ENCODE measurements at places on chromosomes 3 and 15.

DNA sequence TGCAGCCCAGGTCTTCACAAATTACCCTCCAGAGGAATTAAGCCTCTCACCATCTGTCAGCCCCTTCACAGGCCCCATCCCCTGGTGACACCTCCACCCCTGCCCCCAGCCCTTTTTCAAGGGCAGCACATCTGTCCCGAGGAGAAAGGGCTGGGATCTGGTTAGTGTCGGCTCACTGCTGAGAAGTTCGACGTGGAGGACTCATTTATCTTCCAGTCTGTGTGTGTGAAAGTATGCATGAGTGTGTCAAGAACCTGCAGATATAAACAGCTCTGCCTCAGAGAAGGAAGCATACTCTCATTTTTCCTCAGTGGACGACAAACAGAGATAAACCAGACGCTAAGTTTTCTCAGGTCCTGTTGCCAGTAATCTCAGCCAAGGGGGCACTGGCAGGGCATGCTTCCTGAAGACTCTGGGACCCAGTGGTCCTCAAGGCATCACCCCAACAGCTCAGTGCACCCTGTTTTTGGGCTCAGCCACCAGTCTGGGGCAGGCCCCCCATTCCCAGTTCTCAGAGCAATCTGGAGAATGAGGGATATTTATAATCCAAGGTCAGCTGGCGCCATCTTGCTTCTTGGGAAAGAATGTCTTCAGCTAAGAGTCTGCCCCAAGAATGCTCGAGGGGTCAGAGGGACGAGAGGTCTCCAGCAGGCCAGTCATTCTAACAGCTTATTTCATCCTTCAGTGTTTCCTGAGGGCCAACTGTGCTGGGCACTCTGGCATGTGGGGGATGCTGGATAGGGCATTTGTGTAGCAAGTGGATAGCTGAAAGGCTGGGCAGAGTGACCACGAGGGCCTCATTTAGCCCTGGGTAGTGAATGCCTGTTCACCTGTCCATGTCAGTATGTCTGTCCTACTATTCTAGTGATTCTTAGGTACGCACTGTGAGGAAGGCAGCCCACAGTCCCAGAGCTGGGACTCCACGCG is 73.6 kb downstream of the ADCY5 start:
- no peak for DNase-seq

DNA sequence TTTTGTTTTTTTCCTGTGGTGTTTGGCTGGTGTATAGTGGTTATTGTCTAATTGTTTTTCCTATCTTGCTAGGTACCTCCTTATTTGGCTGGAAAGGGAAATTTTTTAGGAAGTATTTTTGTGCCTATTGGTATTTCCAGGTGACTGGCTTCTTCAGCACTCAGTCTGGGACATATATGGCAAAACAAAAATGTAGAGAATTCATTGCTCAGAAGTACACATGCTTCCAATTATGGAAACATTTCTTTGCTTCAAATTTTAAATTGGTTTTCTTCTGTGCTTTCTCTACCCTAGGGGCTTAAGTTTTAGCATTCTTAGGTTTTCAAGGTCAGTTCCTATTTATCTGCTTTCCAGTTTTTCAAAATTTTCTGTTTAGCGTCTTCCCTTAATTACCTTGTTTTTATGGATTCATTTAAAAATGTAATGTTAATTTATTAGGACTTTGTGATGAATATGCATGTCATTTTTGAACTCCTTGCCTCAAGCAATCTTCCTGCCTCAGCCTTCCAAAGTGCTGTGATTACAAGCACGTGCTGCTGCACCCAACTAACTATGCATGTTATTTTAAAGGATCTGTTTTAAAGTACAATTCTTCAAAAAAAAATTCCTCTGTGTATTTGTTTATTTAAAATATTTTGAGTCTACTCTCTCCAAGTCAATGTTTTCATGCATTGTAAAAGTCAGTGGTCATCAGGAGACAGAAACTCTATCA is 231.9 kb upstream of the DPPA4 start:
- no peak for DNase-seq

- peak; percentile 95 for DNase-seq
These were observed 923.1 kb downstream of the TBL1XR1 start for GRCh38 chr3:176274161-176274560.

- no peak for DNase-seq
These were observed 39.4 kb downstream of the TMCO5A start for GRCh38 chr15:37973856-37974255.

DNA sequence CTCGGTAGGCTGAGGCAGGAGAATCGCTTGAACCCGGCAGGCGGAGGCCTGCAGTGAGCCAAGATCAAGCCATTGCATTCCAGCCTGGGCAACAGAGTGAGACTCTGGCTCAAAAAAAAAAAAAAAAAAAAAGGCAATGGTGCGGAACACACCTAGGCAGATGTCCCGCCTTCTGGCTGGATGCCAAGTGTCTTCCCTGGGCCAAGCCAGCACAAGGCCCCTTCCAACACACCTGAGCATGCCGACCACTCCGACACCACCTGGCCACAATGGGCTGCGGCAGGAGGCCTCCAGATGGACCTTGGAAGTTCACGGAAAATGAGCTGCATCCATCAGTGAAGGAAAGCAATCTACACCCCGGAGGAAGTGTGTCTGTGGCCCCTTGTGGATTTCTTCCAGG is 19.0 kb downstream of the NUP210 start:
- DNase-seq, result peak; percentile 20

DNA sequence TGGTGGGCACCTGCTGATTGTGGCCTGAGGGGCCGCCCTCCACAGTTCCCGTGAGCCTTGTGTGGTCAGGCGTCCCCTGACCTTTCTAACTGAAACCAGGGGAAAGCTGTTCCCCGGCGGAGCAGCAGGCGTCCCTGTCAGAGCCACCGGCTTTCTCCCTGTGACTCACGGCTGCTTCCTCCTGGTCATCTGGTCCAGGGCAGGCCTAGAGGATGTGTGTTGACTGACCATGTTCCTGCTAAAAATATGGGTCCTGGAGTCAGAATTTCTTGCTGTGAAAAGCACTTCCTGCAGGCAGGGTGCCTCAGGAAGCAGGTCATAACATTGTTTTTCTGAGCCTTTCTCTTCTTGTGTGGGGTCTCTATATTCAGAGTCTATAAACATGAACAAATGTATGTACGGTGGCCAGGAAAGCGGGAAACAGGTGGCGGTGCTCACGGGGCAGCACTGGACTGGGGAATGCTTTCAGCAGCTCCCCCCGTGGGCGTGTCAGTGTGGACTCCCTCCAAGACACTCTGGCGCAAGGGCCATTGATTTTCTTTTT is 38.4 kb upstream of the CGNL1 start:
- DNase-seq, result peak; percentile 27

DNA sequence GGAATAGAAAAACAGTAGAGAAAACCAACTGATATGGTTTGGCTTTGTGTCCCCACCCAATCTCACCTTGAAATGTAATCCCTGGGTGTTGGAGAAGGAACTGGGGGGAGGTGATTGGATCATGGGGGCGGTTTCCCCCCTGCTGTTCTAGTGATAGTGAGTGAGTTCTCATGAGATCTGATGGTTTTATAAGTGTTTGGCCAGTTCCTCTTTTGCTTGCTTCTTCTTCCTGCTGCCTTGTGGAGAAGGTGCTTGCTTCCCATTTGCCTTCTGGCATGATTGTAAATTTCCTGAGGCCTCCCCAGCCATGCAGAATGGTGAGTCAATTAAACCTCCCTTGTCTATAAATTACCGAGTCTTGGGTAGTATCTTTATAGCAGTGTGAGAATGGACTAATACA is 48.4 kb downstream of the EOMES start:
- DNase-seq, result no peak

DNA sequence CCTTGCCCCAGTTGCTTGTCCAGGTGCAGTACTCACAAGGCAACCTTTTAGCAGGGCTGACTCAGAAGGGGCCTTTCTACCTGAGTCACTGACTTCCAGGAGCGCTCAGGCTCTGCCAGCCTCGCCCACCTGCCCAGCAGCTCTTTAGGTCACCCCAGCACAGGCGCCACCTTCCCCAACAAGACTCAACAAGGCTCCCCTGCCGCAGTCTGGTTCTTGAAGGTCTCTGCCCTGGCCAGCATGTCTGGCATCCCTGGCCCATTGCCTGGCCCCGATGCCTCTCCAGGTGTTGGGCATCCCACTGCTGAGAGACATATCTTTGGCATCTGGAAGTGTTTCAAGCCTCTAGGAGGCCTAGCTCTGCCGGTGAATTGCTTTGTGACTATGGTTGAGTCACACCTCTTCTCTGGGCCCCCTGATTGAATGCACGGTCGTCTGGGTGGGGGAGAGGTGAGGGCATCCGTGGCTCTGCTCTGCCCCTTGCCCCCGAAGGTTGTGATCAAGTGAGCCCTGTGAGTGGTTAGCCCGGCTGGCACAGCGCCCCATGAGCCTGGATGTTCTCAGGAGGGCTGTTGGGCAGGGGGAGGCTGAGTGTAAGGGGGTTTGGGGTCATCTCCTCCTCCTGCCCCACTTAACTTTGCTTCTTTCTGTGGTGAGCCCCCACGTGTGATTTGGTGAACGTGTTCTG is 21.6 kb downstream of the SNX33 start:
- DNase-seq, result no peak

DNA sequence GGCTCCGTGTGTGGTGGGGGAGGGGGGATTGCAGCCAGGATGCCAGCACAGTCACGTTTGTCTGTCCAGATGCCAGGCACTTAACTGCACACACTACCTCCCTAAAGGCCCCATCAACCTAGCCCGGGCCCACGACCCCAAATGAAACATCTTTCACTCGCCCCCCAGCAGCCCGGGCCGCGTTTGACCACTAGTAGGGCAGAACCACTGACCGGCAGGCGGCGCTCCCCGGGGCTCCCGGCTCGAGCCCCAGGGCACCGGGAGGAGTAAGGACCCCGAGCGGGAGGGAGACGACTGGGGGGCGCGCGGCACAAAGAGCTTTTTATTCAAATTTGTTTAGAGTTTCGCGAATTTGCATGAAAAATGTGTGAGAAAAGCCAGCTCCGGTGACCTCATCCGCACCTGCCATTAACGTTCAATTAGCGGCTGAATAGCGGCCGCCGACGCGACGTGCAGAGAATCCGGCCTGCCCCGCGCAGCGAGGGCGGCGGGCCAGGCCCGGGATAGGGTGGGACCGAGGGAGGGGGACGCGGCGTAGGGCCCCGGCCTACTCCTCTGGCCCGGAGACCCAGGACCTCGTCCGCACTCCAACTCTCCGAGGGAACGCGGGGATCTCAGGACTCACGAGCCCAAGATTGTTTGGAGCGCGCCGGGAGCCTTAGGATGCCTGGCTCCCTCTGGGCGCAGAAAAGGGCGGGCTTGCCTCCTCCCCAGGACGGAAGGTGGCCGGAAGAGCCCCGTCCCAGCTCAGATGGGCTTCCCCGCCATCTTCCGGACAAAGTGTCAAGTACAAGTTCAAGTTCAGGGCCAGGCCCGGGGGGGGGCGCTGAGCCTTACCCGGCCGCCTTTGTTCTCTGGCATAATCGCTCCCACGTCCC is 64.9 kb upstream of the POLG start:
- no peak for DNase-seq

GRCh38 chr3:59886790-59887189 is 837.0 kb upstream of the CFAP20DC start:
- no peak for DNase-seq

GRCh38 chr15:61367953-61368352 is 138.9 kb upstream of the RORA start:
- no peak for DNase-seq

- DNase-seq, result no peak
These were observed 8.1 kb downstream of the PXYLP1 start for GRCh38 chr3:141239511-141240281.

- DNase-seq, result no peak
These were observed 37.6 kb upstream of the FBN1 start for GRCh38 chr15:48682942-48683651.

DNA sequence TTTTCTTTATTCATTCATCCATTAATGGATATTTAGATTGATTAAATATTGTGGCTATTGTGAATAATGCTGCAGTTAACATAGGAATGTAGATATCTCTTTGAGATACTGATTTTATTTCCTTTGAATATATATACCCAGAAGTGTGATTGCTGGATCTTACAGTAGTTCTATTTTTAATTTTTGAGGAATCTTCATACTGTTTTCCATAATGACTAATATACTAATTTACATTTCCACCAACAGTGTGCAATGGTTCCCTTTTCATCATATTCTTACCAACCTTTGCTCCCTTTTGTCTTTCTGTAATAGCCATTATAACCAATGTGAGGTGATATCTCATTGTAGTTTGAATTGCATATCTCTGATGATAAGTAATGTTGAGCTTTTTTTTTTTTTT is 106.3 kb downstream of the OTOL1 start:
- no peak for DNase-seq

DNA sequence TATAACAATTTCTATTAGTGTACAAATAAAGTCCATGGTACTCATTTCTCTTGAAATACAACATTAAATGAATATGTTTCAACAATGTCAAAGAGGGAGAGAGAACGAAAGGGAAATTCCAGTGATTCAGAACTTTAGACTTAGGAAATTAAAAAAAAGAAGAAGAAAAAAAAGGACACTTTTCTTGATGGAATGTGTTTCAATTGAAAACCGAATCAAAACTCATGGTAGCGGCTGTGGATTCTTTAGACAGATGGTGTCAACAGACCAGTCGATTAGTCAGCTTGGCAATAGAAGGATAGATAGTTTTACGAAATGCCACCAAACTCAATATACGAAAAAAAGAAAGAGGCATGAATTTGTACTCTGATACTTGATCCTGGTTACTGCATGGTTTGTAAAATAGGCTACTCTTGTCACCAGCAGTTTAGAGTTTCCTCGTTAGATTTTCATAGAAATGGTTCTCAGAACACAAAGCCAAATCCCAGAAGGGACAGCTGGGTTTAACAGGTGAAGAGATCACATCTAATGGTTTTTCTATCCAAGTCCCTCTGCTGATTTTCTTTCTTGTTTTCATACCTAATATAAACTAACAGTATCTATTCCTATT is 793.5 kb downstream of the ROBO1 start:
- DNase-seq, result no peak

GRCh38 chr15:44427756-44428724 is 611 bp downstream of the CTDSPL2 start:
- peak; percentile 59 for DNase-seq

DNA sequence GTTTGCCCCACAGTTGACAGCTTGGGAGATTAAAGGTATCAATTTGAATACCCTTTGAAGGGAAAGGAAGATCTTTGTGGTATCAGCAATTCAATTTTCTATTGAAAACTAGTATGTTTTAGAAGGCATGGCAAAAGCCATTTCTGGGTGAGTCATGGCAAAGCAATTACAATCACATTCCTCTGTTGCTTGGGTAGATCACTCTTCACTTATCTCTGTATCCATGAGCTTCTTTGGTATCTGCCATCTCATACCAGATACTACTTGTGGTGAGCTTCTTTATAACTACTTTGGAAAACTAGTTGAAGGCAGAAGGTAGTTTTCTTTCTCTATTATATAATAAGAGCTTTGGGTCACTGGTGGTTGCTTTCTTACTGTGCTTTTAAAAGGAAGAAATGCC is 28.3 kb upstream of the LSAMP start:
- no peak for DNase-seq
